ENCODE measurements at places on chromosomes 5 and 9.

- DNase-seq, result no peak
Measured at GRCh38 chr5:68295772-68296171, 80.2 kb downstream of the PIK3R1 start.

- DNase-seq, result peak; percentile 19
Measured at GRCh38 chr5:167406513-167406912, 884.9 kb upstream of the WWC1 start.

- no peak for DNase-seq
Measured at GRCh38 chr5:54492178-54492577, 25.4 kb upstream of the SNX18 start.

GRCh38 chr5:136518174-136518573 is 152.8 kb upstream of the TRPC7 start:
- DNase-seq, result no peak

GRCh38 chr5:69213513-69214215 is 21.0 kb upstream of the CDK7 start:
- DNase-seq, result peak; percentile 34

DNA sequence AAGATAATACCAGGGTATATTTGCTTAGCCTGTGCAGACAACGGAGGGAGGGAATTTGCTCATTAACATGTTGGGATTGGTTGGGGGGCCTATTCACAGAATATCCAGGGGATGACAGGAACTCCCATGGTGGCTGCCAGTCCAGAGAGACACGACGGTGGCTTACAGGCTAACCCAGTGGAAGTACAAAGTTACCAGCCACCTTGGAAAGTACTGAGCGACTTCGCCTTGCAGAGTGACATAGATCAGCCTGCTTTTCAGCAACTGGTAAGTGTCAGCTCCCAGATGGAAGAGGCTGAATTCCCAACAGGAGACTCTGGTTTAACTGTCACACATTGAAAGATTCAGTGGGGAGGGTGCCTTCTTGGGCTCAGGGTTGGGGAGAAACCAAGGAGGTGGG is 7.9 kb downstream of the ISL1 start:
- DNase-seq, result no peak

DNA sequence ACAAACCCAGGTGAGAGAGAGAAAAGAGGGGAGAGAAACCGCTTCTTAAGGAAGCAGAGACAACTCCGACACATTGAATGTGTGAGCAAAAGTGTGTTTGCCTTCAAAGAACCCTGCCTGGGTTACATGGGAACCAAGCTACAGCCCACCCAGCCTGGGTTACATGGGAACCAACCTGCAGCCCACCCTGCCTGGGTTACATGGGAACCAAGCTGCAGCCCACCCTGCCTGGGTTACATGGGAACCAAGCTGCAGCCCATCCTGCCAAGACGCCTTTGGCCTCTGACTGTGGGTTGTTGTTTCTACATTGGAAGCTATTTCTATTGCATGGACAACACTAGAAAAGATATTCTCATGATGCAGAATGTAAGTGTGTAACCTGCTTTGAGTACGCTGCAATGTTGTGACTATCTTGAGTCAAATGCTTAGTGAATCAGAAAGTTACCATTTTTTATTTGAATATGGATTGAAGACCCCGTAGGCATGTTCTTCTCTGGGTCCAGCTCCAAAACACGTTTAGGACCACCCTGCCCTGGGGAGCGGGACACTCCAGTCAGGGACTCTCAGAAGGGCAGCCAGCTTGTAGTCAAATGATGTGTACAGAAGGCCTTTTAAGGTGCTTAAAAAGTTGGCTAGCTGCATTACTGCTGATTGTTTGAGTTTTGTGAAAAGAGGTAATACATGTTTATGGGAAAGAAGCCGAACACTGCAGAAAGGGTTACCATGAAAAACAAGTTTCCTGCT is 39.1 kb upstream of the UNC5A start:
- no peak for DNase-seq

DNA sequence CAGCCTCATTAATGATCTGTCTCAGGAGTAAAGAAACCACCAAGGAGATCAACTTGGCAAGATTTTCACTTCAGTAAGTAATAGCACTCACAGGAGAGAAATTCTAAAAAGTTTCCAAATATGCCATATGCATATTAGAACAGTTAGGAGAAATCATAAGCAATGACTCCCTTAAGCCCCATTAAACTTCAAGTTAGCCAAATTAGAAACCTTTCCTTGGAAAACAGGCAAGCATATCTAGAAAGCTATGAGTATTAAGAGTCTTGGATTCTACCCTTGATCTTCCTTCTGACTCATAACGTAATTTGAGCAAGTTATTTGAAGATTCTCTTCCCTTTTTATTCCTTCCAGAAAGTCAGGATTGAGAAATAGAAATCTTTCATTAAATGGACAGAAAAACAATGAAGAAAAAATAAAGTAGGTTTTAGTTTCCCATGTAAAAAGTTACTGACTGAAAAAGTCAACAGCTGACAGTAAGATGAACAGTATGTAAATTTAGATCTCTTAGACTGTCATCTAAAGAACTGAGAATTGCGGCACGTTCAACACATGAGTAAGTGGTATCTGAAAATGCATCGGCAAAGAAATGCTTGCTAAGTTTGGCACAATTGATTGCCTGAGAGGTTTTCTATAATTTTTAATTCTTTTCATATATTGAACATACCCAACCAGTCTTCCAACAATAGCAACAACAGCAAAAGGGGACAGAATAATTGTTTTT is 565.7 kb upstream of the FTMT start:
- DNase-seq, result peak; percentile 5

- no peak for DNase-seq
Measured at GRCh38 chr5:115432691-115433090, 111.9 kb downstream of the FEM1C start.

DNA sequence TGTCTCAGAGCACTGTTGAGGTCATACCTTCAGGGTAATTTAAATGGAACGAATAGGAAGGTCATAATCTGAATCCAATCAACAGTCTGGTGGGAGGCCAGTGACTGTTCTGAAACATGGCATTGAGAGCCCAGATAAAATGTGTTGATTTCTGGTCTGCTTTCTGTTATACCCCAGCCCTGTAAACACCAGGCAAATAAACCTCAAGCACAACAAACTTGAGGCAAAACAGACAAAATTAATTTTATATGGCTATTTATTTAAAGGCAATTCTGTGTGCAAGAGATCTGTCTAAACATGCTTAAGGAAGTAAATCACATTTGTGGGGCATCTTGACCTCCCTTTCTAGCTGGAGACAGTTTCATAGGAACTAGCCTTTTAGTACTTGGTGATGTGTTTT is 140.9 kb upstream of the SPEF2 start:
- DNase-seq, result no peak

GRCh38 chr9:111789881-111790280 is 4.9 kb downstream of the SHOC1 start:
- DNase-seq, result no peak

- DNase-seq, result no peak
Measured at GRCh38 chr5:11383506-11384095, 520.6 kb downstream of the CTNND2 start.

GRCh38 chr5:1220831-1221230 is 4.3 kb upstream of the SLC6A18 start:
- no peak for DNase-seq

GRCh38 chr5:147674411-147674810 is 108.1 kb downstream of the JAKMIP2 start:
- no peak for DNase-seq

DNA sequence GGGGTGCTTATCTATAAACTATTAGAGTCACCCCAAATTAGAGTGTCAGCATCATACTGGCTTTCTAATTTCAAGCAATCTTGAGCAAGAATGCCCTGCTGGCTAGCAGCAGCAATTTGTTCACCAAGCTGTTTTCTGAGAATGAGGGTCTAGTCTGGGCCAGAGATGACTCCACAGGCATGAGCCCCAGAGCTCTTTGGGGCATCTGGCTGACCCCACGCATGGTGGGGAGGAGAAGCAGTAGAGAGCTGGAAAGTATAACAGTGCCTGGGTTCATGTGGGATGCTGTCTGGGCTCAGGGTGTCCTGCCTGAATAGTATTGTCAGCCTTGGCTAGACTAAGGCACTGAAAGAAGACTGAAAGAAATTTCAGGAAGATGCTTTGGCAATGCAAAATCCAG is 64.9 kb downstream of the C6 start:
- no peak for DNase-seq

DNA sequence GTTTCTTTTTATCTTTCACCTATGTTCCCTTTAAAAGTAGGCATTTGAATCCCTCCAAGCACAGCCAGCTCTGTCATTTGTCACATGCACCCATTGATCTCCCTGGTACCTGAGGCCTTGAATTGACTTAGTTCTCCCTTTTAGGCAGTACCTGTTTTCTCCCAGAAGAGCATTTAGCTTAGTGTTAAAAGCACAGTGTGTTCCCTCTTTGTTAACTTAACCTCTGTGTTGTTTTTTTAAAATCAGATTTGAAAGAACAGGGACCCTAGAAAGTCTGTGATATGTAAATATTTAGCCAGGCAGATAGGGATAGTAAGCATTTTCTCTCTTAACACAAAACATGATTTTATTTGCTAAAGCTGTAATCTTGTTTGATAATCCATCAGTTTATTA is 113.8 kb upstream of the SPATA31D4 start:
- DNase-seq, result no peak

DNA sequence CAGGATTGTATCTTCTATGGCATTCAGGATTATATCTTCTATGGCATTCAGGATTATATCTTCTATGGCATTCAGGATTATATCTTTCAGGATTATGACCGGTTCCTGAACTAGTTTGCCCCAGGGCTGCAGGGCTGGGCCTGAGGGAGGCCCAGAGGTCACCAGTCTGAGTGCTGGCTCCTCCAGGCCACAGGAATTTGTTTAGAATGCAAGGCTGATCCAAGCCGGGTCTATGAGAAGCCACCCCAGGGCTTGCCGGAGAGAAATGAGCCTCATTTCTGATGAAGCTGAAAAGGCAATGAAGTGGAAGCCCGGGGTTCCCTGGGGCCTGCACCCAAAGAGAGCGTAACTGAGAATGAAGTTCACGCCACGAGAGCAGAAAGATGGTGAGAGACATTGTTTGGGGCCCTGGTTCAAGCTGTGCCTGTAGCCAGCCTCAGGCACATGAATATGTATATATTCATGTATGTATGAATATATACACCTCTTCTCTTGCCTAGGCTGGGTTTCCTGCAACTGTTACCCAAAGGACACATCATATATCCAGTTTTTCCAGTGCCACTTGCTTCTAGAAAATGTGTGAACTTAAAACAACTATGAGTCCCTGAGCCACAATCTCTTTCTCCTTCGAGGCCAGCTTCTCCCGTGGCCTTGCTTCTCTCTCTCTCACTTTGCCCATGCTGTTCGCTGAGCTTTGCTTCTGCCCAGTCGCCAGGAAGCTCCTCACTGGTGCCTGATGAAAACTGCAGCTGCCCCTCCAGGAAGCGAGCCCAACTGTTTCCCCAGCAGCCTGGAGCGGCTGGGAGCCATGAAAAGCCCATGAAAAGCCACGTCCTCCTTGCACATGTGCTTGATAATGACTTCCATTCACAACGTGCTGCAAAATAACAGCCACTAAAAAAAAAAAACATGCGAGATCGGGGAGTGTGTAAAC is 62.3 kb downstream of the GTF3C4 start:
- DNase-seq, result peak; percentile 7

DNA sequence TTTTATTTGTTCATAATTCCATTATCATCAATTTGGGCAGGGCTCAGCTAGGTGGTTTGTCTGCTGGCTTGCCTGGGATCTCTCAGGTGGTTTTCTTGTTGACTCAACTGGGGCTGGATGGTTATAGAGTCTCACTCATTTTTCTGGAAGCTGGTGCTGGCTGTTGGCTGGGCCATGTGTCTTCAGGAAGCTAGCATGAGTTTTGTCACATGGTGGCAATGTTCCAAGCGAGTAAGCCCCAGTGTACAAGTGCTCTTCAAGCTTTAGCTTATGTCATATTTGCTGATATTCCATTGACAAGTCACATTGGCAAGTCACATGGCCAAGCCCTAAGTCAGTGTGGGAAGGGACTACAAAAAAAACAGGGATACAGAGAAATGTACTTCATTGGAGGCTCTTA is 2.3 kb upstream of the RASEF start:
- DNase-seq, result no peak

- DNase-seq, result no peak
Measured at GRCh38 chr5:150156027-150156368, 353 bp upstream of the PDGFRB start.

DNA sequence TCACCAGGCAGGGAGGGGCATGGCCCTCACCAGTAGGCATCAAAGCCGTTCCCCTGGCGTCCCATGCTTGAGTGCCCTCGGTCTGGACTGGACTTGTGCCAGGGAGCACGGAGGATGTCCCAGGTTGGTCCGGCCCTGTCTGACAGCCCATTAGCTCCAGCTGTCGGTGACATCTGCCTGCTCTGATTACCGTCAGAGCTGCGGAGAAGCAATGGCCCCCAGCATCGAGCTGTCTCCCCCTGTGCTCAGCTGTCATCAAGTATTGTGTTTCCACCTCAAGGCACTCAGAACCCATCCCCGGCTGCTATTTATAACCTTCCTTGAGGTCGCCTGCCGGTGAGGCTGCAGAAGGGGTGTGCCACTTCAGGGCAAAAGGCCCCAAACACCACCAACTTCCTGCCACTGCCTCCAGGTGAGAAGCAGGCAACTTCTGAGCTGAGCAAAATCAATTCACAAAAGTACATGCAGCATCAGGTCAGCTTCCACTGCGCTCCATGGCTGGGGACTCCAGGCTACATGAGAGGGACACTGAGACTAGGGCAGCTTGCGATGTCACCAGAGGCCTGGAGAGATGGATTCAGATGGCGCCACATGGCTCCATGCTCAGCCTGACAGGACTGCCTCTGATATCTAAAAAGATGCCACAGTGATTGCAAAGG is 142.7 kb downstream of the C5orf15 start:
- no peak for DNase-seq

Data from fibroblast of skin of back (primary cell).